Islet precursor cell (in vitro differentiated cells): ENCODE measurements at places on chromosomes 5 and 9.
A peak's percentile ranks its signal among the peaks of the same experiment; 100 is the strongest.

- no peak for DNase-seq
Observed at GRCh38 chr5:176628406-176629228, 1.7 kb downstream of the SNCB start.

GRCh38 chr5:91383956-91384300, 811 bp upstream of the ARRDC3 start:
- no peak for DNase-seq

GRCh38 chr5:39256477-39257235, 37.3 kb upstream of the FYB1 start:
- DNase-seq = no peak

DNA sequence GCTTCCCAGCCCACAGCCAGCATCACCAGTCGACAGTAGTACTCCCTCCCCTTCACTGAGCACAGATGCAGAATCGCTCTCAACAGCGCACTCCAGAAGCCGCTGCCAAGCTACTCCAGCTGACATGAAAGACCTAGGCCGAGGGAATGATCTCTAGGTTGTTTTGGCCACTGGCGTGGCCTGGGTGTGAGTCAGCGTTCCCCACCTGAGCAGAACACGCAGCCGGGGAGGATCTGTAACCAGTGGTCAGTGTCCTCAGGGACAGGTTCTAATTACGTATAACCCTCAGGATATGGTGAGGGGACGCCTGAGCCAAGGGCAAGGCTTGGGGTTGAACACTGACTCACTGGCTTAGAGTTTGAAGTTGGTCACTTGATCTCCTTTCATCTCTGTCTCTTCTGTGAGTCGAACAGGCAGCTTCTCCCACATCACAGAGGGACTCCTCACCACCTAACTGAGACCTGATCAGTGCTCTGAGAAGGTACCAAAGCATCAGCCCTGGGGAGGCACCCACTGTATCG, 76.9 kb upstream of the IL17B start:
- peak; percentile 97 for DNase-seq

DNA sequence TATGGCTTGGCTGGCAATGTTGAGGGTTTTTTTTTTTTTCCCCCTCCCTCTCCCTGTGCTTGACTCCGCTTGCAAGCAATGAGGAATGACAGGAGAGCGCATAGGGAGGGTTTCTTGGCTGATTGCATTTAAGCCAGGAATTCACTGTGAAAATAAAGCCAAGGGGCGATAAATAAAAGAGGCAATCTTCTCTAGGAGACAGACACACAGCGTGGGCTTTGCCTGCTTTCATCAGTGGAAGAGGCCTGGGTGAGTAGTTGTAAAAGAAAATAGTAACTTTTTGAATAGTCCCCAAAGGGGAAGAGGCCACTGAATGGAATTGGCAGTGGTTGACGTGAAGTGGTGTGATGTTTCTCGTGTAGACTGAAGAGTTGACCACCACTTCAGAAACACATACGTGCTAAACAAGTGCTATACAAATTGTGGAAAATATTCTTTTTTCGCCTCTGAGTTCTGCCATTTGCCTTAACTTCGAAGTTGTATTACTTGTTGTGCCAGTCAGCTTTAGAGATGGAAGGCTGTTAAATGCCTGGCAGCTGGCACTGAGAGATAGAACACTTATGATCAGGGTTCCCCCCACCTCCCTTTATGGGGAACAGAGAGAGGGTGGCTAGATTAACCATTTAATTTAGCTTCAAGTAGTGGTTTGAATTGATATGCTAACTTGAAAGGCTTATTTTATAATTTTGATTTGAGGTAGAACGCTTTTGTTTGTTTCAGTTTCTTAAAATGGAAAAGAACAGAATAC, 3.0 kb downstream of the ZSWIM6 start:
- DNase-seq = no peak

- no peak for DNase-seq
Observed at GRCh38 chr9:127437497-127438264, 13.5 kb downstream of the ZNF79 start.

GRCh38 chr9:92592537-92592936, 56.7 kb upstream of the ECM2 start:
- no peak for DNase-seq
